Activated T-helper 9 cell treated with anti-CD3 and anti-CD28 coated beads, Interleukin-2, amount 50 U/mL, for 16 hours (primary cell): ENCODE measurements at places on chromosomes 13 and 19.

GRCh38 chr13:114219392-114219791 is 15.3 kb upstream of the CDC16 start:
- no peak for DNase-seq

DNA sequence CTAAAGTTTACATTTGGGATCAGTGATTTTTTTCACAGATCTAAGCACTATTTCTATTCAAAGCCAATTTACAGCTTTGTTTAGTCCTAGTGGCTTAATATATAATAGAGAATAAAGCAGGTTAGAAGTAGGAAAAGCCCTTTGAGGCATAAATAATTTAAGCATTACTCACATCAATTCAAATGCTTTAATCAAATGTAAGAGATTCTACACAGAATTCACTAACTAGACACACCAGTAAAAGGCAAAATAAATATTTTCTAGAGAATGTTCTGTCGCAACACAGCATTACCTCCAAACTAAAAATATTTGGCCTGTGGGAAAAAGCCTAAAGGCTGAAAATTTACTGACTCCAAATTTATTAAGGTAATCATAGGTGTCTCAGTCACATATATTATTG is 31.3 kb downstream of the KCTD12 start:
- DNase-seq = no peak

- DNase-seq = no peak
Observed at GRCh38 chr13:49533591-49534269, 38.0 kb downstream of the PHF11 start.

DNA sequence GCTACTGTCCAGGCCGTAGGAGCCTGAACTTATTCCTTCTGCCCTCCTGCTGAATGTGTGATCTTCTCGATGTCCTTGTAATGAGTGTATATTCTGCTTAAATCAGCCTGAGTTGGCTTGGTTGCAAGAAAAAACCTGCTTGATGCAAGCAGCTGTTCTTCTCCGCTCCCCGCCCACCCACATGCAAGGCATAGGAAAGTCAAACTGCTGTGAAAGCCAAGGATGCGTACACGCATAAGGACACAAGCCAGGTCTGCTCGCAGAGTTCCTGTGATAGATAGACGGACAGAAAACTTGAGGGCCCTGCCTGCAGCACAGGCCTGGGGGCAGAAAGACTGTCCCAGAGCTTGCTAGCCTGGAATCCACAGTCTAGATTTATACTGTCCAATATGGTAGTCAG is 101.1 kb downstream of the DNAJC15 start:
- DNase-seq = no peak

DNA sequence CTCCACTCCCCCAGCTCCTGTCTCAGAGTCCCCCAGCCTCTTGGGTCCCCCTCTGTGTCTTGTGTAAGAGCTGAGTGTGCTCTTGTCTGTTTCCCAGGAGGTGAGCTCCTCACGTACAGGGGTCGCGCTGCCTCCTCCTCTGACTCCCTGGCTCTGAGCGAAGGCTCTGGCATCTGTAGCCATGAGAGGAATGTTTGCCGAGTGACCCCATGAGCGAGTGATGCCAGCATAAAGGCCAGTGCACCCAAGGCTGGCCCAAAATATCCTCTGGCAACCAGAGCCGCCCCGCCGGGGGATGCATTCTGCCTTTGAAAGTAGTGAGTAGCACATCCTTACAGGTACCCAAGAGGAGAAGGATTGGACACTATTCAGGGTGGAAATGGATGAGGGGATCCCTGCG is 26.2 kb upstream of the C19orf12 start:
- no peak for DNase-seq

DNA sequence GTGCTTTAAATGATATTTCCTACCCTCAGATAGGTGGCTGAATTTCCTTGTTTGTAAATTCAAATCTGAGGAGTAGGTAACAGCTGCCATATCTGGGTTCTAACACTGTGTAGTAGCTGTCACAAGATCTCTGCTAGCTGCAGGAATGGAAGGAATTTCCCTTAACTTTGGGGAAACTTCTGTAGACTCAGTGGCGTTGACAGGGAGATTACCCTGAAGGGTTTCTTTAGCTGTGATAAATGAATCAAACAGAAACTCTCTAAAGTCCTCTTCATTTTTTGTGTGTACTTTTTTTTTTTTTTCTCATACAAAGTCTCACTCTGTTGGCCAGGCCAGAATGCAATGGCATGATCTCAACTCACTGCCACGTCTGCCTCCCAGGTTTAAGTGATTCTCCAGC is 5.3 kb upstream of the EPSTI1 start:
- DNase-seq = no peak

- DNase-seq = no peak
Observed at GRCh38 chr13:90254437-90254836, 1093.0 kb upstream of the MIR17HG start.

GRCh38 chr13:67008075-67008668 is 222.0 kb downstream of the PCDH9 start:
- no peak for DNase-seq

GRCh38 chr13:37918116-37918714 is 48.6 kb upstream of the TRPC4 start:
- no peak for DNase-seq

- DNase-seq = no peak
Observed at GRCh38 chr19:29841559-29842367, 30.0 kb downstream of the CCNE1 start.

- DNase-seq = no peak
Observed at GRCh38 chr19:29074579-29074978, 138.4 kb downstream of the UQCRFS1 start.
